ENCODE measurements at places on chromosomes 2 and 18. TPM values are rescaled to one million over a fixed set of nuclear protein-coding genes. Genes with fewer than 3 reads are reported as not detected.

DNA sequence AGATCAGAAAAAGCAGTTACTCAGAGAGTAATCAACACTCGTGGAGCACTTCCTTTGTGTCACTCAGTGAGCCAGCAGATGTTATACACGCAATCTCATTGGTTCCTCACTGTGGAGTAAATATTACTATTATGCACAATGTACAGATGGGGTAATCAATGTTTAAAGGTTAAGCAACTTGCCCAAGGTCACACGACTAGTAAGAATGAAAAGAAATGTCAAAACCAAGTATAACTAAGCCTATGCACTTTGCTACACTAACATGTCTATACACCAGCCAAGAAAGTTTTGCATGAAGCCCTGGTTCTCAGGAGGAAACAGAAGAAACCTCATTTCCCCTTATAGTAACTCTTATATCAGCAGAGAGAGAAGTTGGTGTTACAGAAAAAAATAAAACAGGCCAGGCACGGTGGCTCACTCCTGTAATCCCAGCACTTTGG lies 5.4 kb downstream of the METTL21A start:
- DNase-seq: no peak
- H3K36me3 ChIP-seq: peaks cover 50% of the 10 kb centered on the region
- H3K27me3 ChIP-seq: no peaks in the 10 kb centered on the region
- H3K27ac ChIP-seq: no peak overlapping the region

GRCh38 chr2:54438271-54438670 lies 17.9 kb upstream of the SPTBN1 start:
- no peak for DNase-seq
- H3K27me3 ChIP-seq: no peaks in the 10 kb centered on the region
- H3K4me1 ChIP-seq: peaks cover 3% of the 10 kb centered on the region
- H3K4me3 ChIP-seq: no peak overlapping the region

C1GALT1C1L gene
- total RNA-seq: not detected

ASB18 gene
- total RNA-seq: not detected
